ENCODE measurements at places on chromosomes 2 and 18.

- DNase-seq, result no peak
Measured at GRCh38 chr2:189261431-189261841, 81.9 kb upstream of the COL5A2 start.

GRCh38 chr2:105410554-105410953 is 11.7 kb upstream of the FHL2 start:
- DNase-seq, result no peak

DNA sequence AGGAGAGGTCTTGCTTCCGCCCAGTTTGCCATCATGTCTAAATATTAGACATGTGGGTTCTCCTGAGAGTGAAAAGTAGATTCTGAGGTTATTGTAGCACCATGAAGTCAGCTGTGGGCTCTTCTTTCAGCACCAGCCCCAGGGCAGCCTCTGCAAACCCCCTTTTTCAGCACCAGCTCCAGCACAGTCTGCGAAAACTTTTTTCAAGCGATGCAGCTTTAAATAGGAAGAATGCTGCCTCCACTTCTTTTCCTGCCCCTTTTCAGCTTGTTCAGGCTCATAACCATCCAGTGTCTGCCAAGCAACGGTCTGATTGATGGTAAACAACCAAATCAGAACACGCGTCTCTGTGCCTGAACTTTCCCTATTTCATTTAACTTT is at the start of gene COL5A2:
COL5A2 (minus strand) TSS at position 192 of the 381 bp plus-strand sequence; CDS start at position 35, 157 bp downstream.
- no peak for DNase-seq

DNA sequence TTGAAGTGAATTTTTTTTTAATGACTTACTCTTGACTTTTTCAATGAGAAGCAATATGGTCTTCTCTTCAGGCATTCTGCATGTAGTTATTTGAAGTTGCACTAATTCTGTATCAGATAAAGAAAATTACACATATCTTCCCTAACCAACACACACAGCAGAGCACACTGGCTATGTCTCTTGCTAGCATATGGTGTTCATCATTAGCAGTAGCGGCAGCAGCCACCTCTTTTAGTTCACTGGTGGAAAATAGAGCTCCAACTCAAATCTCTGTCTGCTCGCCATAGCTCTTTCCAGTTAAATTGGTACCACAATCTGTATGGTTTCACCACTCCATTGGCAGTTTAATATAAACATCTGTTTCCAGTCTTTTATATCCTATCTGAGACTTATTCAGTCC is 278.1 kb upstream of the ZEB2 start:
- no peak for DNase-seq

DNA sequence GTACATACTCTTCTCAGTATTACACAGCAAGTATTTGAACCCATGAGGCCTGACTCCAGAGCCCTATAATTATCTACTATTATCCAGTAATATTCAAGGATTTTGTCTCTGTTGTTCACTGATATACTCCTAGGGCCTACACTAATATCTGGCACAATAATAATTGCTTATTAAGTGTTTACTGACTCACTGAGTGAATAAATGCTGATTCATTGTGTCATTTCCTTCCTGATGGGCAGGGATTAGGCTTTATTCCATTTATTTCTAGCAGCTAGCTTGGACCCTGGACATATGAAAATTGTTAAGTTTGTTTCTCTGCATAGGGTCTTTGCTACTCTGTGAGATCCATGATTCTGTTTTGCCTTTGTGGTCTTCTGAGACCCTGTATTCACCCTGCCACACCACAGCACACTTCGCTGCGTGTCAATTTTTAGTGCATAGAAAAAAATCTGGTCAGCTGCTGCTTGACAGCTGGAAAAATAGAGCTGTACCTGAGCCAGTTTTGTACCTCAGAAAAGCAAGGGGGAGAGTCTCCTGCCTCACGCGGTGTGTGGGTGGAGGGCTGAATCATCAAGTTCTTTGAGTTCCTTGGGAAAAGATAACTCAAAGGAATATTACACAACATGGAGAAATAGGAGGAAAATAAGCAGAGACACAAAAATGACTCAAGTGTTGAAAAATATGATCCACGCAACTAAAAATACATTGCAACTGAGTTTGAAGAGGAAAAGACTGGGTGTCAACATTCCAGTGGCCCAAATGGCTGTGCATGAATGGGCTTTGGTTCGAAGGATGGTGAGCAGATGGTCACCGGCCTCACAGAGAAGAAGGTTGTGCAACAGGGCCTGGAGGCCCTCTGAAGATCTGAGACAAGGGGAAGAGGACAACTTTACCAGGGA is 18.9 kb upstream of the DPP4 start:
- DNase-seq, result no peak

DNA sequence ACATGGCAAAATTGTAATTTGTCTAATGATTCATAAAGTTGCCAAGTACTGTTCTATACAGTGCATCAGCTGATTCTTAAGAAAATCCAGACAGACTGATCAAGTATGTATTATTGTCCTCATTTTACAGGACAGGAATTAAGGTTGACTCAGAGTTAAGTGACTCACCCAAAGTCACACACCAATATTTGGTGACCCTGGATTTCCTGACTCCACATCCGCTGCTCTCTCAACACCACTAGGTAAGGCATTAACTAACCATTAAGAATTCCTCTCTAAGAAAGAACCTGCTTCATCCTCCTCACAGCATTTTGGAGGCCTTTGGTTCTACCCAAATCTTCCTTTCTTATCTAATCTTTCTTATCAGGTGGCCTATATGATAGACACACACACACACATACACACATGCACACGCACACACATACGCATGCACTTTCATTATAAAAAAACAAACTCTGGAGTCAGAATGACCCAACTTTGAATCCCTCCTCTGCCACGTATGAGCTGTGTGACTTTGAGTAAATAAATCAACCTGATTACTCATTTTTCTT is 150.8 kb downstream of the ANKRD44 start:
- peak; percentile 36 for DNase-seq

GRCh38 chr2:102070058-102070642 is 72.4 kb upstream of the IL1R1 start:
- DNase-seq, result no peak

- DNase-seq, result no peak
Measured at GRCh38 chr2:109380502-109381326, 233.1 kb downstream of the SEPTIN10 start.

- DNase-seq, result peak; percentile 42
Measured at GRCh38 chr2:236507393-236508085, 62.1 kb upstream of the ACKR3 start.

GRCh38 chr2:205089958-205090357 is 544.7 kb downstream of the PARD3B start:
- no peak for DNase-seq

DNA sequence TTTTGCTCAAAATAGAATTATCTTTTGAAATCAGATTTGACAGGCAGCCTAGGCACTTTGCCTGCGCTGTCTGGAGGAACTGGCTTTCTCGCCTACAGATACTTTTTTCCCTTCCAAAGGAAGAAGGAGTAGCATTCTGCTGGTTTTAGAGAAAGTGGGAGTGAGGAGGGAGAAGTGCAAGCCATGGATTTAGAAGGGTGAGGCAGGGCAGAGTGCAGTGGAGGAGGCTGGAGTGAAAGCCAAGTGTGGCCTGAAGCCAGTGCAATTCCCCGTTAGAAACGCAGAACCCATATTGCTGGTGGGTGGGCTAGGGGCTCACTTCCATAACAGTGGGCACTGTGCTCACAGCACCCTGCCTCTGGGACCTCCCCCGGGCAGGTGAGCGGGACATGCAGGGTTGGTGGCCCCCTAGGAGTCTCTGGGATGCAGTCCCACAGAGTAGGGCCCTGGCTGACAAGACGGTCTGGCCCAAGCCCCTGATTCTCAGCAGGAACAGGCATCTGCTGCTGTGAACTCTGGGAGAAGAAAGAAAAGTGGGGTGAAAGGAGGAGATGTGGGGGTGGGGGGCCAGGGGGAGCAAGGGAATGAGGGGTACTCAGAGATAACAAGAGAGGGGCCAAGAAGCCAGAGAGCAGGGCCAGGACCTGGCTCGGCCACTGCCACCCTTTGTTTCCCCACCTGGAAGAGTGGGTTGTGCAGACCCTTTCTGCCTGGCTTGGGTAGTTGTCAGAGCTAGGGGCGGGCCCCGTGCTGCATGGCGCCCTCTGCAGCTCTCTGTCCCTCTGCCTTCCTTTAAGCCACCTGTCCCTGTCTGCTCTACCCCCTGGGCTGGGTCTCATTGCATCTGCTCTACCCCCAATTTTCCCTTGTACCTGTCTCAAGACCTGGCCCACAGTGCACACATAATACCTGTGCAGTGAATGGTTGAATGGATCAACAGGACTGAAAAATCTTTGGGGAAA is 273.5 kb upstream of the HS6ST1 start:
- no peak for DNase-seq

- no peak for DNase-seq
Measured at GRCh38 chr2:43927442-43927841, 68.3 kb downstream of the LRPPRC start.

DNA sequence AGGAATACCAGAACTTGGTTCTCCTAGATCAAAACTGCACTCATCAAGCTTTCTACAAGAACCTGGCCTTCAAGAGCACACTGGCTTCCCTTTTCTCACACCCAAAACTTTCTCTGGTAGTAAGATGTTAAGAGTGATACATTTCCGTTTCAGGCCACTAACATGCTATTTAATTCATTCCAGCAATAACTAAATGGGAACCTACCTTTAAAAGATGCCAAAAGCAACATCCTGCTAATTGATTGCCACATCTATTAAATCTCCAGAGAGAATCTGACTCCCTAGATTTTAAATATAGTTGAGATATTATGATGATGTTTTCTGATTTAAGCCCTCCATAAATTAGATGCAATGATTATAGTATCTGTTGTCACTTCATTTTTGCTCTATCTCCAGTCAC is 71.6 kb downstream of the KCTD18 start:
- DNase-seq, result no peak

DNA sequence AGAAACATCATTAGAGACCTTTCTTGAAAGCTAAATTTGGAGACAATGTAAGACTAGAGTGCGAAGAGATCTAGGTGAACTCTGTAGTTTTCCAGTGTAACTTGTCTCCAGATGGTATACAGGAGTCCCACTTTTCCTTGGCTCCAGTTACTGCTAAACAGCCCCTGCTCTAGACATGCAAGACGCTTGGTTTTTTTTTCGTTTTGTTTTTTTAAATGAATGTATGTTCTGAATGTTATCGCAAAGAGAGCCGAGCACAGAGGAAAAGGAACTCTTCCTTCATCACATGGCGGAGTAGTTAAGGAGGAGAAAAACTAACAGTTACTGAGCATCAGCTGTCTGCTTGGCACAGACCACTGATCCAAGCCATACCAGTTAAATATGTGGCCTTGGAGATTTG is 2.4 kb downstream of the RALB start:
- no peak for DNase-seq

GRCh38 chr2:20164061-20164733 is 60.7 kb downstream of the SDC1 start:
- DNase-seq, result no peak

GRCh38 chr2:26064846-26065245 is 31.0 kb downstream of the RAB10 start:
- DNase-seq, result no peak

DNA sequence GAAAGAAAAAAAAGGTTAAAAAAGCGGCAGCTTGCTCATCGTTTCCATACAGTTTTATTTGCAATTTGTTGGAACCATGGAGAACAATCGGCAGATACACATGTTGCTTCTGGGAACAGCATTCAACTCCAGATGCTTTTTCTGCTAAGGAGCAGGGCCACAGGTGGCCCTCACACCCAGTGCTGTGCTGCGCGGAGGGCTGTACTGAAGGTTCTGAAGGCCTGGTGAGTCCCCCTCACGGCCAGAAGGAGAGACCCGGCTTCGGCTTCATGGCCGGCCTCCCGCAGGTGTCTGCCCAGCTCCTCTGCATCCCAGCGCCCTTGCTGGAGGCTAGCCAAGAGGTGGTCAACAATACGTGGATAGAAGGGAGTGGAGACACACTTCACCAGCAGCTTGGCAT is 394.3 kb downstream of the NBAS start:
- no peak for DNase-seq

DNA sequence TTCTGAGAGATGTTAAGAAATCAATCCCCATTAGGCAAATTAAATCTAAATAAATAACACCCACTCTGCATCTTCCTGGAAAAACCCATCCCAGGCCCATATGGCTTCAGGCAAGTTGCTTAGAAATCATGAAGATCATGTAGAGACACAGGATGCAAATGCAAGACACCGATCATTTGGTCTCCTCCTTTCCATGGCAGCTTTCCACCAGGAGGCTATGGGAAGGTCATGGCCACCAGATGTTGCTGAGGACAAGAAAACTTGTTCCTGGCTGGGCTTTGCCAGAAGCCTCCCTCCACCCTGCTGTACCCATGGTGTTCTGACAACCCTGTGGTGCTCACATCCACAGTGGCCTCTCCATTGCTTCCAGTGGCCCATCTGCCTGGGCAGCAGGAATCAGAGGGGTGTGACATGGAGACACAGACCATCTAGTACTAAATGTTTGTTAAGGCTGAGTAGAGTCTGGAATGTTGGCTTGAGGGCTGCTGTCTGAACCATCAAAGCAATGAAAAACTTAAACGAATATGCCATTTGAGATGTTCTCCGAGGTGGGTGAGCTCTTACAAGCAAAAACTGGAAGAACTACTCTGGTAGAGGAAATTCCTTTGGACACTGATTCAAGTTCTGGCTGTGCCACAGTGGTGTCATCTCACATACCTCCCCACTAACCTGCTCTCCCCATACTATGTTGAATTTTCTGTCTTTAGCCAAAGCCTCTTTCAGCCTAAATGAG is 293.2 kb downstream of the TNS1 start:
- no peak for DNase-seq

DNA sequence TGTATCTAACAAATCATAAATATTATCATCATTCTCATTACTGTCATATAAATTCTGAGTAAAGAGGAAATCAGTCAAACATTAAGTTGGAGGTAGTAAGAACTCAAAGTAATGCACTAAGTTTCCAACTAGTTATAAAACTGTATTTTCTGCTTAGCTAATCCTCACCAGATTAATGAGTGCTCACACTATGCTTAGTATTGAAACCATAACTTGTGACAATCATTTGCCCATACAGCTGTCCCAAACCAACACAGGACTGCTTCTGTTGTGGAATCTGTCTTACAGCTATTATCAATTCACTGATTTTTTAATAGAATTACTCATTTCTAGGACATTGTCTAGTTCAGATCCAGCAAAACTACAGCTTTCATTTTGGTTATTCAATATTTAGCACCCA is 41.5 kb upstream of the TANK start:
- no peak for DNase-seq

DNA sequence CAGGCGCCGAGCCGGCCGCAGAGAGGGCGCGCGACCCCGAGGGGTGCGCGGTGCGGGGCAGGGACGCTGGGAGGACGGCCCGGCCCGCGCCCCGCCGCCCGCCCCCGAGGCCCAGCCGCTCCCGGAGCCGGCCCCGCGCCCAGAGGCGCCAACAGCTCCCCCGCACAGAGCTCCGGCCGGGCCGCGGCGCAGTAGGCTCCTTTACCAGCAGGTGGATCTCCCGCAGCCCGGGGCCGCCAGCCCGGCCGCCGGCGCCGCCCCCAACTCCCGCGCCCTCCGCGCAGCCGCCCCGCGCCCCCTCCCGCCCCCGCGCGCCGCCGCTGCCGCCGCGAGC is 258 bp downstream of the MGAT4A start:
- DNase-seq, result peak; percentile 57

- peak; percentile 52 for DNase-seq
Measured at GRCh38 chr2:196750977-196751631, 48.4 kb downstream of the GTF3C3 start.

- no peak for DNase-seq
Measured at GRCh38 chr2:36737131-36737750, 40.7 kb downstream of the VIT start.
